NCI-H524 (cell line): ENCODE measurements at places on chromosomes 7 and 10.

- DNase-seq = no peak
These were observed 61.6 kb downstream of the GOLGA7B start for GRCh38 chr10:97911217-97911616.

DNA sequence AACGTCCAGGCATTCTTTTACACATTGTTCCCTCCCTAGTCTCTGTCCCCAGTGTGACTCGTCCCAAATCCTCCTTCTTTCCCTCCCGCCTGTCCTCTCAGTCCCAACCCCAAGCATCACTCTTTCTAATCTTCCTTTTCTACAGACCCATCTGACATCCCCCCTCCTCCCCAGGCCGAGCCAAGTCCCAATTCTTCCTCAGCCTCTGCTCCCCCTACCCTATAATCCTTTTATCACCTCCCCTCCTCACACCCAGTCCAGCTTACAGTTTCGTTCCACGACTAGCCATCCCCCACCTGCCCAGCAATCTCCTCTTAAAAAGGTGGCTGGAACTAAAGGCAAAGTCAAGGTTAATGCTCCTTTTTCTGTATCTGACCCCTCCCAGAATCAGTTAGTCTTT, 95.1 kb downstream of the MACC1 start:
- no peak for DNase-seq

- DNase-seq = no peak
These were observed 30.6 kb downstream of the CDCA7L start for GRCh38 chr7:21915140-21915539.

DNA sequence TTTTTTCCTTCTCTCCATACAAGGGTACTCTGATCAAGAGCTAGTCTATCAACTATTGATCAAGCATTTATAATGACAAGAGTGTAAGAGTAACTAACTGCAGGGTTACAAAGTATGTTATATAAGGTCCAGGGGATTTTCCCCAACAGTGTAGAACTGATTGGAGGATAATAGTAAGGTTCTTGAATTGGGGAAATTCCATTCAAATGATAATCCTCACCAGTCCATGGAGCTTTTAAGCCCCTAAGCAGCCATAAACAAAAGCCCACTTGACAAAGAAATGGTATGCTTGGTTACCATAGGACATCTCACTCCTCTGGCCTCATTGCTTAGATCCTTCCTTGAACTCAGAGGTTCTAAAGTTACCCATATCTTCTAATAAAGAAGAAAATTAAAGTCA, 8.2 kb downstream of the YME1L1 start:
- DNase-seq = no peak

DNA sequence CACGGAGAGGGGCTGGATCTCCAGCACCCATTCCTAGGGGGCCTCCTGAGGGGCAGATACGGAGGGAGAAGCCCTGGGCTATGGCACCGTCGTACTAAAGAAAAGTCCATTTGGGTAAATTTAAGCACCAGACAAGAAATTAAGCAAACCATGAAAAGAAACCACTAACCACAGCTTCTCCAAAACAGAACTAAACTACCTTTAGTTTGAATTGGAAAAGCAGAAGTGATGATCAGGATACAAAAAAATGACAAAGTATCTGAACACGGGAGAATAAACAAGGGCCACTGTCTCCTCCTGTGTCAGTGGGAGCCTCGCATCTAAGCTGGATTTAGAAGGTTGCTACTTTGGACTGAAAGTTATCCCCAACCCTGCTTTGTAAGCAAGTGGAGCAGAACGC, 69.1 kb downstream of the DIP2C start:
- no peak for DNase-seq

- no peak for DNase-seq
These were observed 392.3 kb downstream of the SUGCT start for GRCh38 chr7:40526951-40527715.

- DNase-seq = no peak
These were observed 47.2 kb upstream of the GPR37 start for GRCh38 chr7:124812764-124813163.

- DNase-seq = no peak
These were observed 28.5 kb downstream of the NPS start for GRCh38 chr10:127577376-127578258.

DNA sequence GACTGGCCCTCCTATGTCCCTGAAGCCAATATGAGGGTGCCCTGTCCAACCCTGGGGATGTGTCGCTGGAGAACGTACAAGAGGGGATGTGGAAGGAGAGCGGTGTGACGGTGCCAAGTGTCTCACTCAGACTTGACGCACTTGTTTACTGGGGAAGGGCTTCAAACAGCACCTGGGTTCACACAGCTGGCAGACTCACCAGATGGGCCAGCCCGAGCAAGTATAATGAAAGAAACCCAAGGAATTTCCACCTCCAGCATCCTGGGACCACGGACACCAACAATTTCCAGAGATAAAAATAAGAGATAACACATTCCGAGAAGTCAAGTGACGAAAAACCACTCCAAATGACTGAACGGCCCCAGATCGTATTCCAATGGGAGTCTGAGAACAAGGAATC, 5.3 kb downstream of the ATP5MF start:
- DNase-seq = no peak

DNA sequence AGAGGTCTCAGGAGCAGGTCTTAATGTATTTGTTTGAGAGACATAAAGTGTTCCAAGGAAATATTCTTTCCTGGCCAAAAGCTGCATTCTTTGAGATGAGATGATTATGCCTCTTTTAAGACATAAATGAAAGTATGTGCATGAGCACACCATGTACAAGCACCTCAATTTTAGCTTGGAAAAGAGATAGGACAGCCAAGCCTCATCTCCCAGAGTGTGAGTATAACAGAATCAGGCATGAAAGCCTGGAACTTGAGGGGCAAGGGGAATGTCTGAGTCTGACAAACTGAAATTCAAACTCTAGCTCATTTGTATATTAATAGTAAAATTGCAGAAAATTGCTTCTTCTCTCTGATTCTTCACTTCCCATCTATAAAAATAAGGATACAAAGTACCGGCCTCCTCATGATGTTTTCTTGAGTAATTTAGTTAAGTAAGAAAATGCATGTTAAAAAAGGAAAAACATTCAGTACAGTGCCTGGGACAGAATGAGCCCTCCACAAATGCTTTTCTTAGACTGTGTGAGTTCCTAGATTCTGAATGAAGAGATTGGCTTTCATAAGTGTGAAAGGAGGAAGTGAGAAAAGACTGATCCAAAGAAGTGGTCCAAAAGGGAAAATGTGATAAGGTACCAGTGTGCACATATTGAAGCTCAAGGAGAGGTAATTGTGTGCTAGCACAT, 1260.9 kb upstream of the SORCS1 start:
- no peak for DNase-seq

- peak; percentile 51 for DNase-seq
These were observed 96.6 kb downstream of the MKLN1 start for GRCh38 chr7:131424219-131424822.

DNA sequence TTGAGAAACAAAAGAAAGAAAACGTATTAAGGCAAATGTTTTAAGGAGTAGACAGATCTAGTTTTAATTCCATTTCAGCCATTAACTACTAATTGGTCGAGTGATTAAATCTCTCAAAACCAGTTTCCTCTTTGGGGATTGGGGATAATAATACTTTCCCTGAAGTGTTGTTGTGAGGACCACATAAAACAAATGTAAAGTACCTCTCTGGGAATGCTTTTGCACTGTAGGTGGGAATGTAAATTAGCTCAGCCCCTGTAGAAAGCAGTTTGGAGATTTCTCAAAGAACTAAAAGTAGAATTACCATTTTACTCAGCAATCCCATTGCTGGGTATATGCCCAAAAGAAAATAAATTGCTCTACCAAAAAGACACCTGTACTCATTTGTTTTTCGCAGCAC, 36.0 kb upstream of the PPP1R3C start:
- no peak for DNase-seq

DNA sequence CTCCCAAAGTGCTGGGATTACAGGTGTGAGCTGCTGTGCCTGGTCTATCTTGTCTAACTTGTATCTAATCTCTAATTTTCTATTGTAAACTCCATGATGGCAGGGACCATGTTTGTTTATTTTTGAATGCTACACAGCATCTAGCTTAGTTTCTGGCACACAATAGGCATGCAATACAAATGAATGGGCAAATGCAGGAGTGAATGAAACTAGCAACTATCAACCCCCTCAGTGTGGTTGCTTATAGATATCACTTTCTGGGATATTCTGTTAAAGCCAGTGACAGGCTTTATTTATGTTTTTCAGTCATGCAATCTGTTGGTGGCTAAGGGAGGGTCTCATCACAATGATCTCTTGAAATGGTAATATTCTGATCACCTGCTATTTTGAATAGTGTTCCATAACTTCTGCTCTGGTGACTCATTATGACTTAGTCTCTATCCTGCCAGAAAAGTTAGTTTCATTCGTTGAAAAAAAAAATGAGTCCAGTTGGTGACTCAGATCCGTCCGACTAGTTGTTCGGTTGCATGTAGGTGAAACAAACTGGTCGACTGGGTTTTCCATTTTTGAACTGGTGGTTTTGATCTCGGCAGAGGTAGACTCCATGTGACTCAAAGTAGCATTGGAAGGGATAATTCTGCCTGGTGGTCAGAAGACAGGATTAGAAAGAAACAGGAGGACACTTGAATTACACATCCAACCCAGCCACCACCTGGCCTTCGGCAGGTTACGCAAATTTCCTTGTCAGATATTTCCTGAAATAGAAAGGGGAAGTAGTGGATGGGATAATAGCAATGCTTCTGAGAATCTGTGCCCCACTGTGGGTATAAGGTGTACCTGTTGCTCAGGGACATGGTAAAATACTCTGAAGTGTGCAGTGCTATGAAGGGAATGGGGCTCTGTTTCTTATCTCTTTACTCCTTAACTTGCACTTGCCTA, 76.8 kb downstream of the GATA3 start:
- DNase-seq = no peak

DNA sequence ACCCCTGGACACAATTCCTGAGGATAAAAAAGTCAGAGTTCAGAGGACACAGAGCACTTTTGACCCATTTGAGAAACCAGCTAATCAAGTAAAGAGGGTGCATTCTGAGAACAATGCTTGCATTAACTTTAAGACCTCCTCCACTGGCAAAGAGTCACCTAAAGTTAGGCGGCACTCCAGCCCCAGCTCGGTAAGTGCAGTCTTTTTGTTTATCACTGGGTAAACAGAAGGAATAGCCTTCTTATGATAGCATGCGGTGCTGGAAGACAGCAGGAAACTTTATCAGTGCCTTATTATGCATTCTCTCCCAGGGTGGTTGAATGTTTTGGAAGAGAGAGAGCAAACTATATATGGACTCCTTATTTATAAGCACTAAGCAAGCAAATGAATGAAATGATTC, 130.5 kb downstream of the CDK14 start:
- DNase-seq = no peak

DNA sequence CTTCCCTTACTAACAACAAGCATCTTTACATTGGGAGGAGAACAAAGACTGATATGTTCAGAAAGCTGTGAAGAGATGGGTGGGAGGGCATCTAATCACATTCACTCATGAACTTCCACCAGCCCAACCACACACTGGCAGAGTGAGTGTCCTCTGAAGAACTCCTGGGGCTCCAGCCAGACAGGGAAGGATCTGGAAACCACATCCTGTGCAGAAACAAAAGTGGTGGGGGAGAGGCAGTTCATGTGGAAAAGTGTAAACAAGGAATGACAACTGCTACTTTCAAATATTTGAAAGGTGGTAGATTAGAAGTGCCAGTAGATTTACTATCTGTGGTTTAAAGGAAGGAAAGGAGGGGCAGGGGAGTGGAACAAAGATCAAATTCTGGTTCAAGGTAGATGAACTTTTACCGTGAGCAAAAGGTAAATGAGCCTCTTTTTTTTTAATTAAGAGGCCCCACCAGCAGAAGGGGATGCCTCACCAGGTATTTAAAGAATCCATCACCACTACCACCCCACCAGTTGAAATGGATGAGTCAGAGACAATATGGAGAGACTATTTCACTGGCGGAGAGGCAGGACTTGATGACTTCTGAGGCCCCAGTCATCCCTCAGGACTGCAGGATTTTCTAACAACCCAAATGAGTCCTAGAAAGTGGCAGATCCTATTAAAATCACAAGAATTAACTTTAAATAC, 34.5 kb downstream of the GOT1 start:
- DNase-seq = no peak

DNA sequence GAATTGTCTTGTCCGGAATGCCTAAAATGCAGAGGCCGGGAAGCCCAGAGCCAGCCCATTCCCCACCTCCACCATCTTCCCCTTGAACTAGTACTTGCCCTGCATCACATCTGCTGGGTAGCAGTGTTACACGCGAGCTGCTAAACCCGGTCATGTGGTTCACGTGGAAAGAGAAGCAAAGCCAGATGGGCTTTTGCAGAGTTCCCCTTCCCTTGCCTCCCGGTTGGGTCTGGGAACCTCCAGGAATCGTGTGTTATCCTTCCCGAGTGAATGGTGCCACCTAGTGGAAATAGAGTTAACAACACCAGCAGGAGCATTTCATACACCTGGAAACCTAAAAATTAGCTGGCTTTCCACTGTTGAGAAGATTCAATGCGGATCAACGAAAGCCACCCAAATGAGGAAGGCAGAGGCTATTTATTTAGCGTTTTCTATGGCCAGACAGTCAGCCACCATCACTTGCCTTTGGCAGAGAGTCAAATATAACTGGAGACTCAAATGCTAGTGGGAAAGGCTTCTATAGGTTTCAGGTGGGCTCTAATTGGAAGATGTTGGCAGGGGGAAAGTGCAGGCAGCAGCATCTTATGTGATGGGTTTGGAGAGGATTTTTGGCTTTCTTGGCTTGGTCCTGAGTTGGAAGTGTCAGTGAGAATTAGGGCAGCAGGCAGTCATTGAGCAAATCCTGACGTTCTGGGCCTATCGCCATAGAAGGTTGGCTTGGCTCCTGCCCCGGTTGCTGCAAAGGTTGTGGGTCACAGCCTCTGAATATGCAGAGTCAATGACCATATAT, 12.9 kb upstream of the DENND2A start:
- DNase-seq = peak; percentile 98

- DNase-seq = no peak
These were observed 43.6 kb upstream of the ZNF32 start for GRCh38 chr10:43692051-43692825.

GRCh38 chr7:155583636-155584035, 37.3 kb upstream of the CNPY1 start:
- DNase-seq = no peak

DNA sequence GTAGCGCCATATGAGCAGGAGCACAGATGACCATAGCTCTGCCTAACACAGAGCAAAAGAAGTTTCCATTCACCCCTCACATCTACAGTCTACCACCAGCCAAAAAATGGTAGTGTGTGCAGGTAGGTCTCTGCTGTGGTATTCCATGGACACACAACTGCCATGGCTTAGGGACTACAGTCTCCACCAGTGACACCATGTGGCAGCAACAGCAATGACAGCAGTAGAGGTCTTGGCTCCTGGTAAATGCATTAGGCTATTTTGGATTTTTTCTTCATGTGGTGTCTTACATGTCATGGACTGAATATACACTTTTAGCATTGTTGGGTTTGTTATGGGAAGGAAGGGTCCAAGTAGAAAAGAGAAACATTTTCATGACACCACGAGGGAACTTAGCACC, 70.1 kb upstream of the CABCOCO1 start:
- DNase-seq = no peak

GRCh38 chr7:71480791-71481190, 348.8 kb downstream of the GALNT17 start:
- DNase-seq = no peak

- DNase-seq = no peak
These were observed at the start of gene TTYH3 for GRCh38 chr7:2631946-2632732. Gene TTYH3 (plus strand): TSS chr7:2631986. CDS start chr7:2632156, 170 bp downstream.
